ENCODE measurements at places on chromosomes 3 and 15. TPM values are rescaled to one million over a fixed set of nuclear protein-coding genes. Genes with fewer than 3 reads are reported as not detected.

Gene P3H2
- total RNA-seq = not detected

Gene CCDC12
- 89.8 TPM for total RNA-seq

Gene ZMYND10
- 0.95 TPM for total RNA-seq

Gene FRMD5
- total RNA-seq = not detected

Gene PTX3
- not detected for total RNA-seq

Gene MITF
- not detected for total RNA-seq

Gene CDHR4
- total RNA-seq = not detected

Gene WDR93
- not detected for total RNA-seq

Gene APPL1
- total RNA-seq = 23.1 TPM

Gene CLCN2
- total RNA-seq = 10.5 TPM

Gene ZBED2
- total RNA-seq = 70.2 TPM

- no peak for DNase-seq
Measured at GRCh38 chr15:79218588-79219200, 63.8 kb upstream of the ANKRD34C start.

GRCh38 chr3:12681943-12682390 is 18.1 kb upstream of the RAF1 start:
- no peak for DNase-seq

GRCh38 chr15:100844167-100844566 is 35.5 kb upstream of the ALDH1A3 start:
- DNase-seq = peak; percentile 29

- no peak for DNase-seq
Measured at GRCh38 chr3:147299656-147300055, 106.7 kb downstream of the ZIC4 start.

- DNase-seq = no peak
Measured at GRCh38 chr3:168820810-168821415, 725.2 kb upstream of the GOLIM4 start.

- DNase-seq = no peak
Measured at GRCh38 chr3:177610686-177611633, 413.7 kb upstream of the TBL1XR1 start.

DNA sequence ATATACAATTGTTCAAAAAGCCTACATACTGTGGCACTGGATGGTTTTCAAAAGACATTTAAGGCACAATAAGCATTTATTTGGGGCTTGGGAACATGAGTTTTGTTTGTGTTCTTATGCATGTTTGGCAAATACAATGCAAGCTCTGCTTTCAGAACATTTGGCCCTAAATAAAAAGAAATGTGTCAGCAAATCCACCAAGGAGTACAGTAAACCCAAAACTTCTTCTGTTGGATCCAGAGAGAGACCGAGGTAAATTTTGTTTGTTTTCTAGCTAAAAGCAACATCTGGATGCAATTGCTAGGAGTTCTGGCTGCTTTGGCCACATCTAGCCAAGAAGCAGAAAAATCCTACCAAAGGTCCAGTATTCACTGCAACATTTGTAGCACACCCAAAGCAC is 168.8 kb downstream of the DCLK3 start:
- no peak for DNase-seq

DNA sequence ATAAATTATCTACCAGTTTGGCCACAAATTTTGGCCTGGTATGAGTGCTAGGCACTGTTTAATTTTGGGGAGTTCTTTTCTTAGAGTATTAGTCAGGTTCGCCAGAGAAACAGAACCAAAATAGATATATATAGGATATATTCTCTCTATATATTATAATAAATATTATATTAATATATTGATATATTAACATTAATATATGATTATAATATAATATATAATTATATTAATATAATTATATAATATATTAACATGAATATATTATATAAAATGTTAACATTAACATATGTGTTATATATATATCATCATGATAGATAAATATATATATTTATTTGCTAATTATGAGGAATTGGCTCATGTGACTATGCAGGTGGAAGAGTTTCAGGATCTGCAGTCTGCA is 137.8 kb upstream of the CHRNA7 start:
- no peak for DNase-seq

DNA sequence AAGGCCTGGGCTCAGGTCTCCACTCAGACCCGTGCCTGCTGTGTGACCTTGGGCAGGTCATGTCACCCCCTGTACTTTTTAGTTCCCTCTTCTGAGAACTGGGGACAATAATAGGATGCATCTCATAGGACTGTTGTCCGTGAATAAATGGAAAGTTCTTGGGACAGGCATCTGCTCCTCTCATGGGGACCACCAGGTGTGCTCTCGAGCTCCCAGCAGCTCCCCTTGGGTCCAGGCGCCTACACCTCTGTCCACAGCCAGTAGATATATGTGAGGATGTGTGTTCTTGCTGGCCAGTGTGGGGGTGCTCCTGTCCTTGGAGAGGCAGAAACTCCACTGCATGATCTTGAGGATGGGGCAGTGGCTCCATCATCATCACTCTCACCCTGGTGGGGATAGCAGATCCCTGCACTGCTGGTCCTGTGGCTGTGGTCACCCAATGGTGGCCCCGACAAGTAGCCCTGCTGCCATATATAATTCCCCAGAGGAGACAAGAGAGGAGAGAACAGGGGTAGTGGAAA is 257.6 kb upstream of the TLE3 start:
- DNase-seq = no peak

DNA sequence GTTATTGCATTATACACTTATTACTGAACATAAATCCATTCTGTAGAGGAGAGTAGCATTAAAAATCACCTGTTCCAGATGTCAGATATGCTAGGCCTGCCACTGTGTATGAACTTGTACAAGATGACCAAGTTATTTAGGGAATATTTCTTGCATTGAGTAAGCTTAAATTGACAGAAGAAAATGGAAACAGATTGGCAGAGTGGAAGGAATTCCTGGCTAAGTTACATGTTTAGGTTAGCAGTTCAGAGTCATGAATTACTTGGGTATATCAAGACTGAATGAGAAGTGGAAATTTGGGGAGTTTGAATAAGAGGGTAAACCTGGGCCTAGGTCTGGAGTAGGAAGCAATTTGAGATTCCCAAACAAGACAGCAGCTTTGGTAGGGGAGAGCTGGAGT is 44.6 kb downstream of the ARHGAP31 start:
- DNase-seq = no peak

DNA sequence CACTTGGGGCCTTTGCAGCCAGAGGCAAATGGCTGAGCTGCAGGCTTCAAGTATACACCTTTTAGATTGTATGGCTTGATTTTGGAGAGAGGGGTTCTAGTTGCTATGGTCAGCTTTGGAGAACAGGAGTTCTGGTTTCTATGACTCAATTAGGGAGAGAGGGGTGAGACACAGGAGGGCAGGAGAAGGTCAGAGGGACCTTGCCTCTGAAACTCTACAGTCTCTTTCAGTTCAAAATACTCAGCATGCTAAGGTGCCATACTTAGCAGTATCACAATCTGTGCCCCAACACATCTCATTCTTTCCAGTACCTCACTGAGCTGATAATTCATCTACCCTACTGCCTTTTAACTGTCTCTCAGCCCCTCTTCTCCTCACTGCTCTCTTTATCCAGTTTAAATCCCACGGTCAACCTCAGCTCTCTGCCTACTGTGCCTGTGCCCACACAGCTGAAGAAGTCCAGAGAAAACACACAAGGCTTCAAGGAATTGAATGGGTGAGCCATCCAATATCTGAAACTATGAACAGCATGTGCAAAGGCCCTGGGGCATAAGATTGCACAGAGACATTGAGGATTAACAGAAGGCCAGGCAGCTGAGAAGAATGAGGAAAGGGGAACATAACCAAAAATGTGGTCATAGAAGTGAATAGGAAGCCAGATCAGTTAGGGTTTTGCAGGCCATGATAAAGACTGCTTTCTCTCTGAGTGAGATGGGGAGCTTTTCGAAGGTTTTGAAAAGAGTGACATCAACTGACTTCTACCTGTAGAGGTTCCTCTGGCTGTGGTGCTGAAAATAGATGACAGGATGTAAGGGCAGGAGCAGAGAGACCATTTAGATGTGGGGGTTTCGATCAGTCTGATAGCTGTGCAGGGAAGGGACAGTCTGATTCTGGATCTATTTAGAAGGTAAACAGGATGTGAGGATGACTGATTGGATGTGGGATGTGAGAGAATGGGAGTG is 54.5 kb upstream of the C3orf80 start:
- DNase-seq = no peak

GRCh38 chr3:147655236-147655635 is 246.1 kb downstream of the ZIC1 start:
- DNase-seq = no peak

Data from natural killer cell treated with Interleukin-12 subunit alpha and Interleukin-12 subunit beta and Interleukin-15 and Interleukin-18, amount 100 ng/mL, for 72 hours (primary cell).